ENCODE measurements at places on chromosomes 3 and 15.
A peak's percentile ranks its signal among the peaks of the same experiment; 100 is the strongest.

- no peak for DNase-seq
Observed at GRCh38 chr3:53703630-53704362, 142.4 kb downstream of the CHDH start.

GRCh38 chr3:9553021-9553947 is at the start of gene LHFPL4:
Gene LHFPL4 (minus strand): TSS chr3:9553822. CDS start chr3:9552679, 1,143 bp downstream.
- DNase-seq = no peak

- DNase-seq = no peak
Observed at GRCh38 chr15:89093509-89093908, 5.3 kb downstream of the ABHD2 start.

- DNase-seq = no peak
Observed at GRCh38 chr3:71582612-71583565, 639 bp downstream of the FOXP1 start.

DNA sequence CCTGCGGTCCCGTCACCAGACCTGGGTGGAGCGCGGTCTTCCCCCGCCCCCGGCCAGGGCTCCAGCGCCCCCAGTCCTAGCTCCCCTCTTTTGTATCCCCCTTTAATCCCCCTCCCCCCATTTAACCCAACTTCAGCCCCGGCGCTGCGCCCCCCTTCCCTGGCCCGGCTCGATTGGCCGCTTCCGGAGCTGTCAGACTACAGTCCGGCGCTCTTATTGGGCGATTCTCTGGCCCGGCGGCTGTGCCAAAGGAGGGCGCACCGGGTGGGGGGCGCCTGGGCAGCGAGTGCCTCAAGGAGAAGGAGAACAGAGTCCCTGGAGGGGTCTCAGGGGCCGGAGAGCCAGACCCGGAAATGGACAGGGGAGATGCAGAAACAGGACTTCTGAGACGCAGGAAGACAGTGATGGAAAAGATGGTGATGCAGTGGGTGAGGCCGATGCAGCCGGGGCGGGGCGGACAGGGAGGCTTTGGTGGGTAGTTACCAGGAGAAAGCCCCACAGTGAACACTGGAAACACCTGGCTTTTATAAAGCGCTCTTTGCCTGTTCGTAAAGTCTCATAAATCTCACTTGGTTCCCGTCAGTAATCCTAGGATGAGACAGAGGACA is 1.2 kb upstream of the ADCY5 start:
- no peak for DNase-seq

DNA sequence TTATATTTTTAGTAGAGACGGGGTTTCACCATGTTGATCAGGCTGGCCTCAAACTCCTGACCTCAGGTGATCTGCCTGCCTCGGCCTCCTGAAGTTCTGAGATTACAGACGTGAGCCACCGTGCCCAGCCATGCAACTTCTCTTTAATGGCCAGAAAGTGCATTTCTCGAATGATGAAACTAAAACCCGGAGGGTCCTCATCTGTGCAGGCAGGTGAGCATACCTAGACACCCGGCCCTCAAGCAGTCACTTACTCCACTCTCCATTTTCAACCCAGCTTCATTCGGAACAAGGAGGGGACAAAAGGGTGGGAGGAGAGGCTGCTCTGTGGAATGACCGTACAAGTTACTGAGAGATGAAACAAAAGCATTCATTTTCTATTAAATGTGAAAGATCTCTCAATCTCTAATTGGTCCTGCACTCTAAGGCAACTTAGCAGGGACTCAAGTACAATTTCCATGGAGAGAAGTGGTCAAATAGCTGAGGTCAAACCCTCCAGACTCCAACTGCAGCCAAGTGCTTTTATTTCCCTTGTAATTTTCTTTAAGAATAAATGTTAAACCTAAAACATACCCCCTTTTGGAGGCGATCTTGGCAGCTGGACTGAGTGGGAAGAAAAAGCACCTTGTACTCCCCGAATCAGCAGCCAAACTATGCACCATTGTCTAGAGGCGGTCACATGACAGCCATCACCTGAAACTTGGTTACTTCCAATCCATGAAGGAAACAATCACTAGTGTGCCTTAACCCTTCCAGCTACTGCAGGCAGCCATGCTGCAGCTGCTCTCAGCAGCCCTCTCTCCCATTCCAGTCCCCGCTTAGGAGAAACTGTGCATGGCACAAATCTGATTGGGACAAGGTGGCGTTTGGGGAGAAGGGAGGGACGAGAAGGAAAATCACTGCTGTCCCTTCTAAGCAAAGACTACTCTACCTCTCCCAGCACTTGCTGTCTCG is 62.2 kb downstream of the VGLL4 start:
- no peak for DNase-seq

DNA sequence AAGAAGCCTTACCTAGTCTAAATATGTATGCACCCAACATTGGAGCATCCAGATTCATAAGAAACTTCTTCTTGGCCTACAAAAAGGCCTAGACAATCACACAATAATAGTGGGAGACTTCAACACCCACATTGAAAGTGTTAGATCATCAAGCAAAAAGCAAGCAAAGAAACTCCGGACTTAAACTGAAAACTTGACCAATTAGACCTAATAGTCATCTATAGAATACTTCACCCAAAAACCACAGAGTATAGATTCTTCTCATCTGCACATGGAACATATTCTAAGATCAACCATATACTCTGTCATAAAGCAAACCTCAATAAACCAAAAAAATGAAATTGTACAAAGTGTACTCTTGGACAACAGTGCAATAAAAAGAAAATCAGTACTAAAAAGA is 22.3 kb upstream of the OR5K4 start:
- no peak for DNase-seq

GRCh38 chr3:36697229-36698001 is 66.9 kb downstream of the DCLK3 start:
- DNase-seq = no peak

DNA sequence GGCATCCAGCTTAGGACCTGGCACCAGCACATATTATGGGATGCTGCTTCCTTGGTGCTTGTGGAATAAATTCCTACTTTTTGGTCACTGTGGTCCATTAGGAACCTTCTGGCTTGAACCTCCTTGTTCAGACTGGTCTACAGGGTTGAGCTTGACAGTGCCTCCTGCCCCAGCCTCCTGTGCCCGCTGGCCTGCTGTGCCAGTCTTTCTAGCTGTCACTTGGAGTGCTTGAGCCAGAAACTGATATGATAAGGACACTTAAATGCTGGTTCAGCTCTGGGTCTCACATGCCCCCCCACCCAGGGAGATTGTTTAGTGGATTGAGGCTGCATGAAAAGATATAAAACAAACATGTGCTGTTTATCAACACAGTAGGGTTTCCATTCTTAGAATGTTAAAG is 147.8 kb downstream of the SLCO3A1 start:
- DNase-seq = no peak

DNA sequence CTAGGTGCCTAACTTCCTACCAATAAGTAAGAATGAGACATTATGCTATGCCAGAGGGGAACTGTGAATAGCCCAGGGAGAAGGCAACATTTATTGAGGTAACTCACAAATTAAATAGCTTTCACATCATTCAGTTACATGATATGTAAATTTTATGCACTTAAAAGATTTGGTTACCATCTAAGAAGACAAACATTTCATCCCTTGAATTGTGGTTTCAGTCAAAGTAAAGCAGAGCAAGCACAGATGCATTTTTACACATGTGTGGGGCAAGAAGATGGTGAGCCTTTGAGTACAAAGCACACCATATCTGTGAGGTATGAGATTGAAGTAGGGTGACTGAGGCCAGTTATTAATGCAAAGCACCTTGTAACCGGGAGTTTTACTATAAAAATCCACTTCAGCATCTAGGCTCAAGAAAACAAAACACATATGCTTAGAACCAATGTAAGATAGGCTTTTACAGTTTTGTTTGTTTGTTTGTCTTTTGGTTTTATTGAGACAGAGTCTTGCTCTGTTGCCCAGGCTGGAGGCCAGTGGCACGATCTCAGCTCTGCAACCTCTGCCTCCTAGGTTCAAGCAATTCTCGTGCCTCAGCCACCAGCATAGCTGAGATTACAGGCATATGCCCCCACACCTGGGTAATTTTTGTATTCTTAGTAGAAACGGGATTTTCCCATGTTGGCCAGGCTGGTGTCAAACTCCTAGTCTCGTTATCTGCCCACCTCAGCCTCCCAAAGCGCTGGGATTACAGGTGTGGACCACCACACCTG is 3.5 kb downstream of the PLSCR2 start:
- DNase-seq = no peak

- DNase-seq = no peak
Observed at GRCh38 chr15:20272422-20273184, 269.0 kb downstream of the GOLGA6L6 start.

- DNase-seq = no peak
Observed at GRCh38 chr3:123880998-123881561, 3.1 kb downstream of the MYLK start.

GRCh38 chr3:160003520-160004128 is 15.0 kb downstream of the IL12A start:
- no peak for DNase-seq

DNA sequence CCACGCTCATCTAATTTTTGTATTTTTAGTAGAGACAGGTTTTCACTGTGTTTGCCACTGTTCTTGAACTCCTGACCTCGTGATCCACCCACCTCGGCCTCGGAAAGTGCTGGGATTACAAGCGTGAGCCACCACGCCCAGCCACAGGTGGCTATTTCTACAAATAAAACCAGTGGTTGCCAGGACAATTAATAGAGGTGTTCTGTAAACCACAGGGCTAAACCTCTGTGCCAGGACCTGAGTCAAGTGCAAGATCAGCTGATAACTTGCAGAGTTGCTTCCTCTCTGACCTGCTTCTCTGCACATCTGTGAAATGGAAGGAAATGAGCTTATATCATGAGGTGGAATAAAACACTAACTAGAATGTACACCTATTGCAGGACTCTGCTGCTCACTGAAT is 72.8 kb downstream of the CD200R1L start:
- no peak for DNase-seq

GRCh38 chr3:17954801-17955200 is 212.4 kb upstream of the TBC1D5 start:
- no peak for DNase-seq

- peak; percentile 96 for DNase-seq
Observed at GRCh38 chr3:150469031-150469930, 61.2 kb downstream of the TSC22D2 start.

DNA sequence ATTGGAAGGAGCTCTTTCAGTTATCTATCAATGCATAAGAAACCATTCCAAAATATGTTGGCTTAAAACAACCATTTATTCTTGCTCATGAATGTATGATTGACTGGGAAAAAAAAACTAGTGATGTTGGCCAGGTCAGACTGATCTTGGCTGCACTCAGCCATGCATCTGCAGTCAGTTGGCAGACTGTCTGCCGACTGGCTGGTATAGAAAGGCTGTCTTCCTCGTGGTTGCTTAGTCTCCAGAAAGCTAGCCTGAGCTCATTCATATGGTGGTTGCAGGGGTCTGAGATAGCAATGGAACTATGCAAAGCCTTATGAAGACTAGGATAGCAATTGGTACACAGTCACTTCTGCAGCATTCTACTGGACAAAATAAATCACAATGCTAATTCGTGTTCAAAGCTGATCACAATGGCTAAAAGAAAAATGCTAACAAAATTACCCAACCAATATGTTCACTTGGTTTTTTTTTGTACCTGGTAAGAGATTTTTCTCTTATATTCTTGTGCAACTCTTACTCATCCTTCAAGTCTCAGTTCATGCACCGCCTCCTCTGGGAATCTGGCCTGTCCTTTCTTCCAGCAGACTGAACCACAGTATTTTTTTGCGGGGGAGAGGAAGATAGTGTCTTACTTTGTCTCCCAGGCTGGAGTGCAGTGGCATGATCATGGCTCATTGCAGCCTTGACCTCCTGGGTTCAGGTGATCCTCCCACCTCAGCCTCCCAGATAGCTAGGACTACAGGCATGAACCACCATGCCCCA is 126.8 kb downstream of the KCNAB1 start:
- no peak for DNase-seq

- no peak for DNase-seq
Observed at GRCh38 chr3:149199474-149199873, 22.2 kb downstream of the CP start.

GRCh38 chr3:43288366-43288765 is 2.0 kb downstream of the SNRK start:
- no peak for DNase-seq

DNA sequence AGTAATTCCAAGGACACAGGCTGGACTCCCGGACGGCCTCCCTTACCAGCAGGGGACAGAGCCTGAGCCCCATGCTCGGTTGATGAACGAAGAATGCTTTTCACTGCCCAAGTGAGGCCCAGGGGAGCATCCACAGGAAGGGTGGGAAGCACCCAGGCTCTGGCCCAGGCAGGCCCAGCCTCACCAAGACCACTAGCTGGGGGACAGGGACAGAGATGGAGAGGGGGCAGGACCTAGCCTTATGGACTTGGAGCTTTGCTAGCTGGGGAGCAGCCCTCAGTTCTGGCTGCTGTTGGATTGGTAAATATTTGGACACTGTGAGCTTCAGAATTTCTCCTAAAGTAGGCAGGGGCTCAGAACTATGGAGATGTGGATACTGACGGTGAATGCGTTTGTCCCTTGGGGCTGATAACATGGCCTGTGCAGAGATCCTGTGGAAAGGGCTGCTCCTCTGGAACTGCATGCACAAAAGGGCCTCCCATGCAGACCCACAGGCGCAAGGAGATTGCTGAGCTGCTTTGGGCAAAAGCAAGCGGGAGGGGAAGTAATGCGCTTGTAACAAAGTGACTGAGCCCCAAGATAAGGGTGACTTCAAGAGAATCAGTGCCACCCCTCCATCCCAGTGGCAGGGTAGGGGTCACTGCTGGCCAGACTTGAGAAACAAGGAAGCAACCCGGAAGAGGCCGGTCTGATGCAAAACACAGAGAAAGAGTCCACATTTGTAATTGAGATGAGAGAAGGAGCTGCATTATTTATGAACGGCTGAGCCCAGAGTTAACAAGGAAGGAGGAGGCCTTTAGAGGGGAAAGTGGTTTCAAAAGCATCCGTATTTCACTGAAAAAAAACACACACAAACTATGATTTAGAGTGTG is 70.1 kb upstream of the MEF2A start:
- DNase-seq = no peak

- peak; percentile 38 for DNase-seq
Observed at GRCh38 chr3:78666470-78666800, 1101.4 kb downstream of the ROBO1 start.

DNA sequence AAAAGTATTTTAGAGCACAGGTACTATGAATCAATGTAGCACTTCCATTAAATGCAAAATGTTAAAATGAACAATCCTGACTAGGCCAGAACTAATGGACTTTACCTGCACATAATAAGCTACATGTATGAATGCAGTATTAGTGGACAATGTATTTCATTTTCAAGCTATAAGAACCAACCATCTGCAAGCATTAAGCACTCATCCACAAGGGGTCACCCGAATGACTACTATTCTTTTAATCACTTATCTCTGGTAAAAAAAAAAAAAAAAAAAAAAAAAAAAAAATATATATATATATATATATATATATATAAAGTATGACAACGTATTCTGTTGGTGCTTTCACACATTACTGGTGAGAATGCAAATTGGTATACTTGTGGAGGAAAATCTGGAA is 7.2 kb downstream of the HERC1 start:
- no peak for DNase-seq

DNA sequence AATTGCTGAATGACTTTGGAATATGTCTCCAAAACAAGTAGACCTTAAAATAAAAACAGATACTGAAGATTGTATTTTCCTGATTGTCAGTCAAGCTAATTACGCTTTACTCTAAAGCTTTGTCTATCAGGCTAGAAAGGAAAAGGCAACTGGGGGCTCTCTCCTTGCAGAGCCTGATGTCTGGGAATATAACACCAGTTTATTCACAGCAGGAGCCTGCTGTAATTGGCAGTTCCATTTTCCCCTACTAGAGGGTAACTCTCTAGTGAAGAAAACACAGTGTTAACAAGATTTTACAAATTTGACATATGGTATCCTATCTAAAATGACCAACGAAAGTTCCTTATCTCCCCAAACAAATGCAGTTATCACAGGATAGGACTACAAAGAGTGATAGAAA is 158.8 kb downstream of the PDZRN3 start:
- no peak for DNase-seq

GRCh38 chr3:126147147-126147931 is 33.0 kb downstream of the ALDH1L1 start:
- no peak for DNase-seq

Measured in fibroblast of skin of left quadriceps (primary cell).